ENCODE measurements at places on chromosomes 7 and 10. TPM values are rescaled to one million over a fixed set of nuclear protein-coding genes. Genes with fewer than 3 reads are reported as not detected.

DNA sequence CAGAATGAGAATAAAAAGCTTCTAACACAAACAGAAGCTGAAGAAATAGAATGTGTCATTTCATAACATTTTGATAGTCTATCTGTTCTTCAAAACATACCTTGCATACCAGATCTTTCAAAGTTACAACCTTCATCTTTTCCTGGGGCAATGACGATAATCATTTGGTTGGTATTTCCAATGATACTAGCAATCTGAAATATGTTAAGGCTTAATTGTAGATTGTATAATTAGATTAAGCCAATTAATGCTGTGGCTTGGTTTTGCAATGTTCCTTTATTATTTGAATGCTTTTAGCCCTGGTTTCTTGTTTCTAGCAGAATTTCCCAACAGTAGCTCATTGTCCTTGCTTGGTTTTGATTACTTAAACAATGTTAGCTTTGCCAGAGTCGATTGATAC, 84.6 kb downstream of the CABCOCO1 start:
- no peak for DNase-seq
- H3K36me3 ChIP-seq = no peaks in the 10 kb centered on the region
- H3K4me1 ChIP-seq = peaks cover 6% of the 10 kb centered on the region
- H3K27me3 ChIP-seq = no peaks in the 10 kb centered on the region

DNA sequence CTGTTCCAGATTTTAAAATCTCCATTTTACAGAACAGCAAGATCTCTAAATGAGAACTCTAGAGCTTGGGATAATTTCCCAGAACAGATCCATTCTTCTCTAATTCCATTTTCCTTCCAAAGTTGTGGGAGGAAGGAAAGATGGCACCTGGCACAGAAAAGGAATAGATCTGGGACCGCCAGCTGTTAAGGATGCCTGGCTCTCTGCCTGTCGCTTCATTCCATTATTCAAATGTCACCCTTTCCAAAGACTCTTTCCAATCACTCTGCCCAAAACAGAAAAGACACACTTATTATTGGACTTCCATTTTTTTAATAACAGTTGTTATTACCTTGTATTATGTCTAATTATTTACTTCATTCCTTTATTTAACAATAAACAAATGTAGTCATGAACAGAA, 751 bp upstream of the OR9A2 start:
- H3K27ac ChIP-seq = no peak overlapping the region
- no peaks in the 10 kb centered on the region for H3K27me3 ChIP-seq
- DNase-seq = no peak
- no peak overlapping the region for H3K4me3 ChIP-seq
- no peaks in the 10 kb centered on the region for H3K4me1 ChIP-seq

DNA sequence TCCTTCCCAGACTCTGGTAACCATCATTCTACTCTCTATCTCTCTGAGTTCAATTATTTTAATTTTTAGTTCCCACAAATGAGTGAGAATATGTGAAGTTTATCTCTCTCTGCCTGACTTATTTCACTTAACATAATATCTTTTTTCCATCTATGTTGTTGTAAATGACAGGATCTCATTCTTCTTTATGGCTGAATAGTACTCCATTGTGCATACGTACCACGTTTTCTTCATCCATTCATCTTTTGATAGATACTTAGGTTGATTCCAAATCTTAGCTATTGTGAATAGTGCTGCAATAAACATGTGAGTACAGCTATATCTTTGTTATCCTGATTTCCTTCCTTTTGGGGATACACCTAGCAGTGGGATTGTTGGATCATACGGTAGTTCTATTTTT, 23.9 kb downstream of the RPA3 start:
- H3K27ac ChIP-seq = no peak overlapping the region
- no peak overlapping the region for H3K4me3 ChIP-seq
- DNase-seq = no peak

- peaks cover 7% of the 10 kb centered on the region for H3K4me1 ChIP-seq
- no peaks in the 10 kb centered on the region for H3K36me3 ChIP-seq
- no peak overlapping the region for H3K4me3 ChIP-seq
- H3K27ac ChIP-seq = no peak overlapping the region
- no peaks in the 10 kb centered on the region for H3K27me3 ChIP-seq
- no peak for DNase-seq
Measured at GRCh38 chr10:95820363-95820762, 64.4 kb downstream of the ENTPD1 start.

GRCh38 chr7:25712500-25712899, 439.5 kb upstream of the NFE2L3 start:
- DNase-seq = no peak
- H3K36me3 ChIP-seq = no peaks in the 10 kb centered on the region
- H3K27ac ChIP-seq = no peak overlapping the region

DNA sequence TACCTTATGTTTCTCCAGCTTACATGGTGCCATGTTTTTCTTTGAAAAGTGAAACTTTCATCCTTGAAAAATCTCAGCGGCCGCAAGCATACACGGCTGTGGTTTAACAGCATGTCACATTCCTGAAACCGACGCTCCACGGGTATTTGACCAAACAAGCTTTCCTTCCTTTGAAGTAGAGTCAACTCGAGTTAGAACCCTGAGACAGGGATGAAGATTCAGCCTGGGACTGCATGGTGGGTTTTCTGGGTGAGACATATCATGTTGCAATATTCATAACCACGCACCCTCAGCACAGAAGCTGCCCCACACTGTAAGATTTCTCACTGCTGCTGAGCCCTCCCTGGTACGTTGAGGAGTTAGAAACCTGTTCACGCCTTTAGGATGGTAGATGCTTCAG, 8.1 kb downstream of the CYP26A1 start:
- no peak overlapping the region for H3K4me3 ChIP-seq
- no peaks in the 10 kb centered on the region for H3K4me1 ChIP-seq
- H3K27ac ChIP-seq = no peak overlapping the region
- H3K36me3 ChIP-seq = no peaks in the 10 kb centered on the region
- peaks cover 6% of the 10 kb centered on the region for H3K27me3 ChIP-seq

GRCh38 chr7:114650491-114650890, 235.9 kb downstream of the FOXP2 start:
- no peak overlapping the region for H3K4me3 ChIP-seq
- H3K27me3 ChIP-seq = no peaks in the 10 kb centered on the region
- no peaks in the 10 kb centered on the region for H3K36me3 ChIP-seq
- H3K4me1 ChIP-seq = no peaks in the 10 kb centered on the region
- DNase-seq = no peak
- no peak overlapping the region for H3K27ac ChIP-seq

- no peak overlapping the region for H3K4me3 ChIP-seq
- H3K36me3 ChIP-seq = no peaks in the 10 kb centered on the region
- peak overlapping the region; percentile 8 for H3K27ac ChIP-seq
- peaks cover 3% of the 10 kb centered on the region for H3K27me3 ChIP-seq
Measured at GRCh38 chr10:14653271-14654161, 121.2 kb downstream of the FAM107B start.

DNA sequence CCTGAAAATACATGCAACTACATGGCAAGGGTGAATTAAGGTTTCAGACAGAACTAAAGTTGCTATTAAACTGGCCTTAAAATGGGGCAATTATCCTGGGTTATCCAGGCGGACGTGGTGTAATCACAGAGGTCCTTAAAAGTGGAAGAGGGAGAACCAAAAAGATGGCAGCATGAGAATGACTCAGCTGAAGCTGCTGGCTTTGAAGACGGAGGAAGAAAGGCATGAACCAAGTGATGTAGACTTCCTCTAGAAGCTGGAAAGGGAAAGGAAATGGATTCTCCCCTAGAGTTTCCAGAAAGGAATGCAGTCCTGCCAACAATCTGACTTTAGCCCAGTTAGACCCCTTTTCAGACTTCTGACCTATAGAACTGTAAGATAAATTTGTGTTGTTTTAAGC, 27.0 kb upstream of the UBN2 start:
- no peaks in the 10 kb centered on the region for H3K27me3 ChIP-seq
- no peak for DNase-seq
- no peaks in the 10 kb centered on the region for H3K4me1 ChIP-seq
- no peak overlapping the region for H3K27ac ChIP-seq

DNA sequence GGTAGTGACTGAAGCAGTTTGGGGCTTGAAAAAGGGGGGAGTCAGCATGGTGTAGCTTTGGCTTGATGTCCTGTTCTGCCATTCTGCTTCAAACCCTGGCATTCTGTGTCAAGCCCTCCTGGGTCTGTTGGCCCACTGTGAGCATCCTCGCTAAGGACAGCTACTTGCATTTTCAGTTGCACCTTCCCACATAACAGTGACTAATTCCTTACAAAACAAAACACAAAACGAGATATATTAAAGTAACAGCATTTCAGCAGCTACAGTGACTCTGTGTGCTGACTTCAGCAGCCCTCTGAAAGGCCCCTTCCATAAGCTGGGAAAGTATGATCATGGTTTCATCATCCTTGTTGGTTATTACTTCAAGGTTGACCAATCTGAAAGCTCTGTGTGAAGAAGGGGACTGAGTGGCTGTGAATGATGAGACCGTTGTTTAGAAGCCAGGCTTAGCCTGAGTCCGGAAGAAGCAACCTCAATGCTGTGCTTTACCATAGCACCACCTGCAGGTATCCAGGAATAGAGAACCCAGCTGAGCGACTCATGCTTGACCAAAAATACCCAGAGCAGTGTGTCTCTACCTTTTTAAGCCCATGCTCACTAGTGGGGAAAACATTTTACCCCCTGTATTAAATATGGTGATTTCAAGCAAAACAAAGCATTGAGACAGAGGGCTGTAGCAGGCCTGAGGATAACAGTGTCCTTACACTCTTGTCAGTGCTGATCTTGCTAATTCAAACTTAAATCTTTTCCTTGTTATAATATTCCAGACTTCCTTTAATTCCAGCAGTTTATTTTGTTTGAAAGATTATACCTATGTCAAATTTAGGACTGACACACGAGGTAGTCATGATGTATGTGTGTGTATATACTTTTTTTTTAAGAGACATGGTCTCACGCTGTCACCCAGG, 42.6 kb upstream of the CC2D2B start:
- H3K4me1 ChIP-seq = no peaks in the 10 kb centered on the region
- no peaks in the 10 kb centered on the region for H3K36me3 ChIP-seq
- no peak overlapping the region for H3K27ac ChIP-seq
- no peaks in the 10 kb centered on the region for H3K27me3 ChIP-seq
- peak; percentile 75 for DNase-seq

- H3K4me3 ChIP-seq = no peak within 1 kb of the TSS
- no peaks in the 10 kb centered on the region for H3K36me3 ChIP-seq
- no peak within 1 kb of the TSS for H3K27ac ChIP-seq
- no peak for DNase-seq
Measured at GRCh38 chr7:141708351-141708750, at the start of gene WEE2. Gene WEE2 (plus strand): TSS chr7:141708353. CDS start chr7:141708759, 406 bp downstream.

GRCh38 chr7:77839919-77840318, 41.3 kb downstream of the PHTF2 start:
- H3K36me3 ChIP-seq = no peaks in the 10 kb centered on the region
- no peak overlapping the region for H3K4me3 ChIP-seq
- no peak for DNase-seq
- no peaks in the 10 kb centered on the region for H3K27me3 ChIP-seq
- no peak overlapping the region for H3K27ac ChIP-seq

DNA sequence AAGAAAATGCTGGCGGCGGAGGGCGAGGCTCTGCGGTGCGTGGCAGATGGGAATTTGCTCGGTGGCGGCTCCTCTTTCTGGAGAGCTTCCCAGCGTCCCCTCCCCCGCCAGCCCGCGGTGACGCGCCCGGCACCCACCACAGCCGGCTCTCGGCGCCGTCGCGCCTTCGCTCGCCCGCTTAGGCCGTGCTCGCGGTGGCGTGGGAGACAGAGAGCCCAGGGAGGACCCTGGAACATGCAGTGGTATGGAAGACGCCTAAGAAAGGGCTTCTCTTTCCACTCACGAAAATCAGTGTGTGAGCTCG, 576 bp upstream of the CSGALNACT2 start:
- H3K36me3 ChIP-seq = no peaks in the 10 kb centered on the region
- no peaks in the 10 kb centered on the region for H3K4me1 ChIP-seq
- peak; percentile 57 for DNase-seq
- no peaks in the 10 kb centered on the region for H3K27me3 ChIP-seq

GRCh38 chr7:37449621-37450020, 957 bp upstream of the ELMO1 start:
- H3K27me3 ChIP-seq = peaks cover 13% of the 10 kb centered on the region
- H3K4me3 ChIP-seq = no peak overlapping the region
- H3K4me1 ChIP-seq = no peaks in the 10 kb centered on the region
- no peaks in the 10 kb centered on the region for H3K36me3 ChIP-seq
- DNase-seq = no peak

GRCh38 chr7:140005754-140006503, 56.8 kb downstream of the PARP12 start:
- H3K4me1 ChIP-seq = no peaks in the 10 kb centered on the region
- no peak overlapping the region for H3K27ac ChIP-seq
- no peaks in the 10 kb centered on the region for H3K36me3 ChIP-seq
- peak; percentile 27 for DNase-seq

GRCh38 chr10:14587540-14588083, 187.1 kb downstream of the FAM107B start:
- no peak for DNase-seq
- H3K27me3 ChIP-seq = no peaks in the 10 kb centered on the region
- H3K36me3 ChIP-seq = no peaks in the 10 kb centered on the region
- no peak overlapping the region for H3K4me3 ChIP-seq
- peaks cover 6% of the 10 kb centered on the region for H3K4me1 ChIP-seq

- peaks cover 2% of the 10 kb centered on the region for H3K27me3 ChIP-seq
- H3K36me3 ChIP-seq = no peaks in the 10 kb centered on the region
- DNase-seq = no peak
Measured at GRCh38 chr7:5586279-5586962, 162.8 kb upstream of the TNRC18 start.

- H3K27ac ChIP-seq = no peak overlapping the region
- peak; percentile 31 for DNase-seq
- no peak overlapping the region for H3K4me3 ChIP-seq
- H3K36me3 ChIP-seq = peaks cover 3% of the 10 kb centered on the region
- no peaks in the 10 kb centered on the region for H3K27me3 ChIP-seq
Measured at GRCh38 chr10:97573021-97573420, 442 bp downstream of the ANKRD2 start.

The SOSTDC1 gene
- not detected for total RNA-seq

DNA sequence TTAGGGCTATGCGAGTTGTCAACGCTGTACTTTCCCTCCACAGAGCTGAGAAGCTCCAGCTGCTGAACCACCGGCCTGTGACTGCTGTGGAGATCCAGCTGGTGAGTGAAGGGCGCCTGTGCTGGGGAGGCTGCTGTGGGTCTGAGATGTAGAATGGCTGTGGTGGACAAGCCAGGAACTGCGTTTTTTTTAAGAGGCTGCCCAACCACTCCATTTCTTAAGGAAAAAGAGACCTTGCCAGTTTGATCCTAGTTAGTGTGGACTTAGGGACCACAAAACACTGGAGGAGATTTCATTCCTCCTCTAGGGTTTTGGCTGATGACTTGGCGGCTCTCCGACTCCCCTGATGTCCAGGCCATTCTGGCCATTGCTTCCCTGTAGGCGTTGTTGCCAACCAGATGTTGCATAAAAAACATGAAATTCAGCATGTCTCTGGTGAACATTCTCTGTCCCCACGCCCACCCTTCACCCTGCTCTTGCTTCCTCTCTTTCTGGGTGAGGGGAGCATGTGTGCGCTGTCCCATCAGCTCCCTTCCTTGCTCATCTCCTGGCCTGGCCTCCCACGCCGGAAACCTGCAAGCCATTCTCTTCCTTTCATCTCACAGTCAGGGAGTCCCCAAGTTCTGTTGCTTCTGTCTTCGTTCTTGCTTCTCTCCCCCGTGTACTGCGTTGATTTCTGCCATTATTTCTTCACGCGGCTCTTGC, 30.9 kb downstream of the CRCP start:
- no peaks in the 10 kb centered on the region for H3K27me3 ChIP-seq
- peaks cover 20% of the 10 kb centered on the region for H3K4me1 ChIP-seq
- H3K36me3 ChIP-seq = peaks cover 8% of the 10 kb centered on the region
- H3K4me3 ChIP-seq = no peak overlapping the region

- H3K27ac ChIP-seq = no peak overlapping the region
- no peaks in the 10 kb centered on the region for H3K36me3 ChIP-seq
- H3K4me1 ChIP-seq = no peaks in the 10 kb centered on the region
- no peak for DNase-seq
Measured at GRCh38 chr10:84226616-84227015, 1.3 kb upstream of the LRIT2 start.
